ENCODE measurements at places on chromosomes 13 and 19.
A peak's percentile ranks its signal among the peaks of the same experiment; 100 is the strongest.

DNA sequence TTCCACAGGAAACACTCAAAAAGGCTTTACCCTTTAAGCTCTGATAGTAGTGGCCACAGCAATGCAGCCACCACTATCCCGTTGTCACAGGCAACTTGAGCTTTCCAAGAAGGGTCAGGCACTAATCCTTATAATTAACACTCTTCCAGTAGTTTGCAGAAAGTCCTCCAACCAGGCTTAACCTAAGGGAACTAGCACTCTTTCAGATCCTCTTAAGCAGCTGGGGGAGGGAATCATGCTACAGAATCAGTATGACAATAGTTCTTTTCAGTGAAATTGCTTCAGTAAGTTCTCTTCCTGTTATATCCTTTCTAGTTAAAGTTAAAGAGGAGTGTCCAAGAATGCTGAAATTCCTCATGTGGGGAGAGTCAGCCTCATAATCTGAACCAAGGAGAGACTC is 82.2 kb downstream of the TNFSF11 start:
- no peak for DNase-seq

- no peak for DNase-seq
Observed at GRCh38 chr19:48186541-48186991, 16.1 kb downstream of the ZSWIM9 start.

- DNase-seq: no peak
Observed at GRCh38 chr13:78341032-78341431, 262.3 kb downstream of the POU4F1 start.

DNA sequence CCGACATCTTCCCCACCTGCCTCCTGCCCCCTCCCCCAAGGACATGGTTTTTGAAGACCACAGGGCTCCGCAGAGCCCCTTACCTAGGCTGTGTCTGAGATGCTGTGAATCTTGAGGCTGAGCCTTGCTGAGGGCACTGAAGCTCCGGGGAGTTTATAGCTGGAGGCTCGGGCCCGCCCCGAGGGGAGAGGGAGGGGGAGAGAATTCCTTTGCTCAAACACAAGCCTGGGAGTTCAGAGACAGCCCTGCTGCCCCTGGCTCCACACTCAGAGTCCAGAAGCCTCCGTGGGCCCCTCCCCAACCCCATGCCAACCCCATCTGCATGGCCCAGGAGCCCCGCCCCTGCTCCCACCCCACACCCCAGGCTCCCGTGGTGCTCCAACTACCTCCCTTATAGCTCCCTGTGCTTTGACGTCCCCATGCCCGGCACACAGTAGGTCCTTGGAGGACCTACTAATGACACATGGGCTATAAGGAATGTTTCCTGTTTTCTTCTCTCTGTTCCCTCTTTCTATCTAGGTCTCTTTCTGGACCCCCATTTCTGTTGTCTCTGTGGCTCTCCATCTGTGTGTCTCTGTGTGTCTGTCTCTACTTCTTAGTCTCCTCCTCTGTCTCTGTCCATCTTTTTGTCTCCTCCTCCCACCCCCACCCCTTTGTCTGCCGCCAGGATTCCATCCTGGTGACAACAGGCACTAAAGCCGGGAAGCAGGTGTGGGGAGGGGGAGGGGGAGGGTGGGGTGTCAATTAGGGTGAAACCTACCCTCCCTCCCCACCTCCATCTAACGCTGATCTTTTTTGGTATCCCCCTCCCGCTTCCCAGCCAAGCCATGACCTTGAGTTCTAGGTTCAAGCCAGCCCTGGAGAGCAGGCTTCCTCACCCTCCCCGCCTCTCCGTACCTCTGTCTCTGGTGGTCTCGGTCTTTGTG is at the start of gene TNNT1:
TNNT1 (minus strand) TSS at position 129 of the 926 bp plus-strand sequence. CDS start 2,049 bp downstream, outside the sequence.
- DNase-seq: no peak

GRCh38 chr13:59409211-59409610 is 754.5 kb downstream of the DIAPH3 start:
- DNase-seq: no peak

DNA sequence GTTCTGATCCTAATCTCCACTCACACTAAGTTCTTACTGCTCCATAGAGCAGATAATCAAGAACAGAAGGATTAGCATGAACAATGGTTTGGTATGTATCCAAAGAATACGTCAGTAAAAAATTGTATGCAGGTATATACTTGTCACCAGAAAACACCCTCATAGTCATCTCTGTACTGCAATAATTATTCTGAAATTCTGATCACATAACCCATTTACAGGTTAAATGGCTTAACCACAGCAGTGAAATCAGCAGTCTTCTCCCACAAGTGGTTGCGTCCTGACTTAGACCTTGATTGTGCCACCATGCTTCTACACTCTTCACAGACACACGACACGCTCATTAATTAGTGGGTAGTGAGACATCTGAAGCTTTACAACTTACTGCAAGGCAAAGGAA is 50.9 kb downstream of the LNX2 start:
- DNase-seq: no peak

DNA sequence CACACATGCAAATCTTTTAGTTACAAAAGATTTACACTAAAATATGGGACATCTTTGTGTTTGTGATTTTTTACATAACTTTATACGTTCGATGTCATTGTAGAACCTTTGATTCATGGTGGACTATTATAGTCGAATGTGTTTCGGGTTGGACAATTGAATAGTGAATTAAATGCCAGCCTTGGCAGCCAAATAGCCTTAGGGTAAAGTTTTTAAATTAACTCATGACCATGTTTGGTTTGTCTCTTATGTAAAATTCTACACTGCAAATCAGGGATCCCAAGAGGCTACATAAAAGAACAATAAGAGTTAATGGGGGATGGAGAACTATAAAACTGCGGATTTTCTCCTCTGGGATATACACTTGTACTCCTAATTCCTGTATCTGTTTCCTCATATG is 1735.6 kb upstream of the SPRY2 start:
- DNase-seq: no peak

DNA sequence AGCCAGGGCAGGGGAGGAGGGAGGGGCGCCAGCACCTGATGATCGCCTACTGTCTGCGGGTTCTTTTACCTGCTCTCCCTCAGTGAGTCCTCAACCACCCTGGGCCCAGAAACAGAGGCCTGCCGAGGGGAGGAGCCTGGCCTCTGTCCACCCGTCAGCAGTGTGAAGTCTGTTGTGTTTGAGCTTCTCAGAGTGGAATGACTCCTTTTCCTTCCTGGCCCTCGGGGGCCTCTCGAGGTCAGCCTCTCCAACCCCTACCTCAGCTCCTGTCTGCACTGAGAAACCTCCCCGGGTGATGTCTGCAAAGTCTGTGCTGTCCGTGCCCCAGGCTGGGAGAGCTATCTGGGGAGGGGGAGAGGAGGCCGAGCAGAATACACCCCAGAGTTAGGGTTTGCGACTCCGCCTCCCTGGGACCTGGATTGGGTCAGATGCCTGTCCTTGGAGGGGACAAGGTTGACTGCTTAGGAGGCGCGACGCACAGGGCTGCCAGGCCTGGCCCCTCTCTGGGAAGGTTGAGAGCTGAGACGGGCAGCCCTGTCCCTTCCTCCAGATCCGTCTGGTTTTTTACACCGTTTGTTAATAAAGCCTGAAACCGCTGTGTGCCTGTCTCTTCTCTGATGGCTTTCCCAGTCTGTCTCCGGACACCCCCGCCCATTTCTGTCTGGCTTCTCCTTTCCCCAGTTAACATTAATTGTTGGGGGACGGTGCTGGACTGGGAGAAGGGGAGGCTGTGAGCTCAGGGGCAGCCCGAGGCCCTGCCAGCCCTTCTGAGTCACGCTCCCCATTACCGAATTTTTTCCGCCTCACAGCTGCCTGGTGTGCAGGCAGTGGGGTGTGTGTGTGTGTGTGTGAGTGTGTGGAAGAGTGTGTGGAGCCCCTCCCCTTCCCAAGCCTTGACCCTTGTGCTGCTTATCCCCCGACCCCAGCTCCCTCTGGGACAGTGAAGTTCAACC is 989 bp upstream of the SSC5D start:
- DNase-seq: no peak

- no peak for DNase-seq
Observed at GRCh38 chr13:34046457-34046856, 228.5 kb downstream of the RFC3 start.

- DNase-seq: no peak
Observed at GRCh38 chr19:19745496-19746285, 12.8 kb upstream of the ZNF14 start.

- DNase-seq: no peak
Observed at GRCh38 chr13:30898070-30898469, 8.0 kb upstream of the MEDAG start.

GRCh38 chr19:5674714-5675113 is 5.6 kb downstream of the MICOS13 start:
- no peak for DNase-seq

GRCh38 chr13:100675661-100676129 is 1.1 kb upstream of the TMTC4 start:
- no peak for DNase-seq

- DNase-seq: no peak
Observed at GRCh38 chr19:15758379-15758778, 20.6 kb downstream of the OR10H3 start.

GRCh38 chr19:29672319-29672932 is 7.2 kb downstream of the PLEKHF1 start:
- no peak for DNase-seq

GRCh38 chr13:38875186-38875875 is 115.3 kb downstream of the STOML3 start:
- no peak for DNase-seq

DNA sequence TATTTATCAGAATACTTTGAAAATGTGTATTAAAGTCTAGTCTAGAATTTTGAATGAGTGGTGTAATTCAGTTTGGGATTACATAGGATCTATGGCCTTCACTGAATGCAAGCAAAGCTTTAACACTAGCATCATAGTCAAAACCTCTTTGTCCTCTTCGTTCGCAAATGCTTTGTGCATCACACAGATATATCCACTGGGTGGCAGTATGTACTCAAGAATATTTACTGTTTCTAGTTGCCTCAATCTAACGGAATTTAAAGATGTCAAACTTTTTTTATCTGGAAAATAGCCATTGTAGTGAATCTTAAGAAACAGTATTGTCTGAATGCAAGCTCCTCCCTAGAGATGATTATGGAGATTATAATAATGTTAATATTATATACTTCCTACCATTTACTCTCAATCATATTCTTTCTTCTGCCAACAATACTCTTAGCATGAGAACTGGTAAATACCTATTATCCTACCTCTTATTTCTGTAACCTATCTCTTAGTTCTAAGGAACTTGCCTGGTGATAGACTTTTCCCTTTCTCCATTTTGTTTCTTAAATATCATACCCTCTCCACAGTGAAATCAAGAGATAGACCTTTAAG is 25.8 kb downstream of the LACC1 start:
- DNase-seq: peak; percentile 54

GRCh38 chr13:91078093-91078679 is 269.3 kb upstream of the MIR17HG start:
- no peak for DNase-seq

GRCh38 chr13:25166306-25166705 is 5.8 kb downstream of the AMER2 start:
- no peak for DNase-seq

- DNase-seq: no peak
Observed at GRCh38 chr13:50393628-50394027, 378.4 kb downstream of the KCNRG start.

GRCh38 chr19:55297267-55297666 is 13.5 kb downstream of the BRSK1 start:
- no peak for DNase-seq

- no peak for DNase-seq
Observed at GRCh38 chr19:46014941-46015686, 7.7 kb downstream of the PGLYRP1 start.

DNA sequence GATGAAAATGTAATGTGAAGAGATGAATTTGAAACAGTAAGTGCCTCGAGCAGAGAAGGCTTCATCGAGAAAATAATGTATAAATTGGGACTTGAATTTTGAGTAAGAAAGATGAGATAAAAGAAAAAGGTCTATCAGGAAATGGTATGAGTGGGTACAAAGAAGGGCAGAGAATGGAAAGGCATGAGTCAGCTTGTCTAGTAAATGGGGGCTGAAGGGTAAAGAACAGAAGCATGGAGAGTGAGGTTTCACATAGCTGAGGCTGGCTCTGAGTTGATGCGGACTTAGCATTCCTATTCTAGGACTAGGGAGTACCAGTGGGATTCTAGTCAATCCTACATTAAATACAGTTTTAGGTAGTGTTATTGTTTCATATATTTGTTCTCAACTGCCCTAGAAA is 85.8 kb downstream of the ZC3H13 start:
- DNase-seq: no peak

DNA sequence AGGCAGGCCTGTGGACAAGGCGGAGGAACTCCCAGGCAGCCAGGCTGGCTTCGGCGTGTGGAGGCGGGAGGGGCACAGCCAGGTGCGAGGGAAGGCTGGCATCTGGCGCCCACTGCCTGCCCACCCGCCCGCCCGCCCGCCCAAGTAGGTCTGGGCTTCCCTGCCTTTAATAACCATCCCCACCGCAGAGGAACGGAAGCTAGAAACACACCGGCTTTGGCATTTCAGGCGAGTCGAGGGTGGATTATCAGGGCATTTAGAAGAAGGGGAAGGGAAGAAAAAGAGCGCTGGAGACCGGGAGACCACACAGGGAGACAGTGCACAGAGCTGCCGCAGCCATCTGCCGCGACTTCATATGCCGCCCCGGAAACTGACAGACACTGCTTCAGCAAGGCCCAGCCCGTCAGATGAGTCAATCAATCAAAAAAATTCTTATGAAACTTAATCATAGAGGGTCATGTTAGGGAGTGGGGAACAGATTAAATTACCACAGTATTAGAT is 199.7 kb downstream of the TSHZ3 start:
- no peak for DNase-seq

DNA sequence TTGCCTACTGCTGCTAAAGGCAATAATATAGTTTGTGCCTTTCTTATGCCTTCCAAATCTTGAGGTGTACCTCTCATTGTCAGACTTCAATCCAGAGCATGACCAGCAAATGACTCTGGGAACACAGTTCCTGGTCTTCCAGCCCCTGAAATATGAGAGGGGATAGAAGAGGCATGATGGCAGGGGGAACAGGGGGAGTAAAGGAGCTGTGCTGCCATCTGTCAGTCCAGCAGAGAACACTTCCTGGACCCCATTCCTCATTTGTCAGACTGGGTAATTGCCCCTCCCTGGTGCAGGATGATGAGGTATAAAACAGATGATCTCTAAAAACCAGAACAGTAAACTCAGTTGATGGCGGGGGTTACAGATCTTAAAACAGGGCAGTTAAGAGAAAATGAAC is 618.7 kb downstream of the DIAPH3 start:
- DNase-seq: no peak

DNA sequence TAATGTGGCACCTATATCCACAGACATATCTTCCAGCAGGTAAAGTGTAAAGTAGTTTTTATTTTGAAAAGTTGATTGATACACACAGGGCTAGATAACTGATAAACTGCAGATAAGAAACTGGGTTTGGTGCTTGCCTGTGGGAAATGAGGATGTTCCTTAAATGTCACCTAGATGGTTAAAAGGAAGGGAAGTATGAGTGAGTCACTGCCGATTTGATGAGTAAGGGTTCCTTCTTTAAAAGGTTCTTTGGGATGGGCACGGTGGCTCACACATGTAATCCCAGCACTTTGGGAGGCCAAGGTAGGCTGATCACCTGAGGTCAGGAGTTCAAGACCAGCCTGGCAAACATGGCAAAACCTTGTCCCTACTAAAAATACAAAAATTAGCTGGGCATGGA is 73.8 kb upstream of the FRY start:
- DNase-seq: no peak

GRCh38 chr13:85277748-85278147 is 521.5 kb downstream of the SLITRK6 start:
- DNase-seq: no peak

GRCh38 chr13:97921176-97921816 is 32.2 kb upstream of the IPO5 start:
- DNase-seq: no peak
